GM13976 (cell line): ENCODE measurements at places on chromosomes 6 and 20.

- DNase-seq, result peak; percentile 63
Observed at GRCh38 chr6:44064089-44064947, 62.9 kb downstream of the MRPL14 start.

DNA sequence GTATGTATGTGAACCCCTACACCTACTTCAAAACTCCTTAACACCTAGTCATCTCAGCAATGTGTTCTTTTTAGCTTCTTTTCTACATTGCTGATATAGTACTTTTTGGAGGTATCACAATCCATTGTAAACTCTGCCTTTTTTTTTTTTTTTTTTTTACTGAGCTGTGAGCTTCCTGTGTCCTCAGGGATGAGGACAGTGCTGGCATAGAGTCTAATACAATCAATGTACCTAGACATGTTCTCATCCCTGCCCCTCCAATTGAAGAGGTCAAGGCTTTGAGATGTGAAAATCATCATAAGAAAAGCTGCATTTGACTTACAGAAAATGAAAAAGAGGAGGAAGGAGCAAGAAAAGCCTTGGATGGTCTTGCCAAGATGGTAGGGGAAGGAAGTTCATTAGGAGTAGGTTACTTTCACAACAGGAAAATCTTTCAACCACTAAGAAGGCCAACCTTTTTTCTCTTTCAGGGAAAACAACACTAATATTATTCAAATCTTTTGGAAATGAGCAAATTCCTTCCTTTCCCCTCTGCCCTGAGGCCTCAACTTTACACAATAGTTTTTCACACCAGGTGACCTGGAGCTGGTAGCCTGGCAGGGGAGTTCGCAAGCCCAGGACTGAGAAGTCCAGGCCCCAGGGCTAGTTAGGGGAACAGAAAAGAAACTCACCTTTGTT, 2.8 kb upstream of the JARID2 start:
- no peak for DNase-seq

DNA sequence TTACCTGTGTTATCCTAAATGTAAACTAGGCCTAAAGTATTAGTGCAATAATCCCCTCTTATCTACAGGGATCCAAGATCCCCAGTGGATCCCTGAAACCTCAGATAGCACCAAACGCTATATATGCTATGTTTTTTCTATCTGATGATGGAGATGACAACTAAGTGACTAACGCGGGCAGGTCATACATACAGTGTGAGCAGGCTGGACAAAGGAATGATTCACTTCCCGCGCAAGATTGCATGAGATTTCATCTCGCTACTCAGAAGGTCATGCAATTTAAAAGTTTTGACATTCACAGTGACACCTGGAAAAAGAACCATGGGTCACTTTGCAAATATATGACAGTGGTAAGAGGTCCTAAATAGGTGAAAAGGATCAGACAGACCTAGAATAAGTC, 875.9 kb downstream of the HACE1 start:
- no peak for DNase-seq

GRCh38 chr6:44267252-44267651, 1.9 kb upstream of the NFKBIE start:
- no peak for DNase-seq

GRCh38 chr6:72420409-72420808, 201.5 kb upstream of the KCNQ5 start:
- DNase-seq, result no peak

DNA sequence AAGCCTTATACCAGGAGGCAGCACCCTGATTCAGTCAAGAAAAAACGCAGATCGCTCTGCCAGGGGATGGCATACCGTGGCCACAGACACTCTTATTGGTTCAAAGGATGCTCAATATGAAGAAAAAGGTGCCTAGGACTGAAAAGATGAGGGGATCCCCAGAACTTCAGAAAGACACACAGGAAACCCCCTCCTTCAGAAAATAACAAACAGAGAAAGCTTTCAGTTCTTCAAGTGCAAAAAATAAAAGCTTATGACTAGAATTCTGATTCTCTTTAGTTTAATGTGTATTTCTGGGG, 17.7 kb upstream of the MYB start:
- peak; percentile 46 for DNase-seq

GRCh38 chr6:65780691-65781090, 73.7 kb upstream of the EYS start:
- DNase-seq, result no peak

- no peak for DNase-seq
Observed at GRCh38 chr20:39631557-39631956, 669.4 kb downstream of the DHX35 start.

DNA sequence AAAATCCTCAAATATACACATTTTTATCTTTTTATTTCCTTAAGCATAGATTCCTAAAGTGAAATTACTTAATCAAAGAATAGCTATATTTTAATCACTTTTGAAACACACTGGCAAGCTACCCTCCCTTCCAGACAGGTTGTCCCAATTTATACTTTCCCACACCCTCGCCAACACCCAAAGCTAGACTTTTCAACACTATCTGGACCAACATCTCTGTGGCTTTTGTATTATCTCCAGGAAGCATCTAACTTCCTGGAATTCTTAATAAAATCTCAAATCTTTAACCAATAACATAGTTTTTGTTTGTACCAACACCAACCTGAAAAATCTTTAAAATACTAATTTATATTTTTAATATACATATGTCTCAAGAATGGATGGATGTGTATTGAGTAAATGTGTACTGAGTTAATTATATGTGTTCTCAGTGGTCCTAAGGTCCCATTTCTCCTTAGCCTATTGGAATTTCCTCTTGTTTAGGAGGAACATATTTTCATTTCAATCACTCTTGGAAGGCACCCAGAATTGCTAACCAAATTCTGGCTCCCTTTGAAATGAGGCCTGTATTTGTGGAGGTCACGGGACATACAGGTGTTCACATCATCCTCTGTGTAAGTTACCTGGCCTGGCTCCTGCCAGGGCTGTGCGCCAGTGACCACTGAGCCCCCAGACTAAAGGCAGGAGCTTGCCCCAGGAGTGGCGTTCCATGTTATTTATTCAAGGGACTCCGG, 17.4 kb upstream of the GFOD1 start:
- no peak for DNase-seq

DNA sequence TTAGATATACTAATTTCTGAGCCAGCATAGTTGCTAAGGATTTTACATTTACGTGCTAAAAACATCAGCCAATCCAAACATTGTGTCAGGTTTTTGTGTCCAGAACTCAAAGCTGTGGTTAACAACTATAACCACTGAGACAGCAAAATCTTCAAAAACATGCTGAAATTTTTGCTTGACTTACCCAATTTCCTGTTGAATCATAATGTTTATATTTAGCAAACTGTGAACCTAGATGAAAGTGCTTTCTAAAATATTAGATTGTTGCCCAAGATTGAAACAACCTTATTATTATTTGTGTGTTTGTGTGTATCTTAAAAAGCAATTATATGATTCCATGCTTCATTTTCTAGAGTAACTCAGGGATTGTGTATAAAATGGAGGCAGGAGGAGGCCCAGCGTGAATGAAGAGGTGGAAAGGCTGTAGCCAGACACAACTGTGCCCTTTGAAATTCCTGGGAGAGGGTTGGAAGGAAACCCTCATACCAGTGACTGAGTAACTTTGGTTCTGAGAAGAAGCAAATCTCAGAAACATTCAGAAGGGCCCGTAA, 48.0 kb downstream of the ARMC2 start:
- no peak for DNase-seq

DNA sequence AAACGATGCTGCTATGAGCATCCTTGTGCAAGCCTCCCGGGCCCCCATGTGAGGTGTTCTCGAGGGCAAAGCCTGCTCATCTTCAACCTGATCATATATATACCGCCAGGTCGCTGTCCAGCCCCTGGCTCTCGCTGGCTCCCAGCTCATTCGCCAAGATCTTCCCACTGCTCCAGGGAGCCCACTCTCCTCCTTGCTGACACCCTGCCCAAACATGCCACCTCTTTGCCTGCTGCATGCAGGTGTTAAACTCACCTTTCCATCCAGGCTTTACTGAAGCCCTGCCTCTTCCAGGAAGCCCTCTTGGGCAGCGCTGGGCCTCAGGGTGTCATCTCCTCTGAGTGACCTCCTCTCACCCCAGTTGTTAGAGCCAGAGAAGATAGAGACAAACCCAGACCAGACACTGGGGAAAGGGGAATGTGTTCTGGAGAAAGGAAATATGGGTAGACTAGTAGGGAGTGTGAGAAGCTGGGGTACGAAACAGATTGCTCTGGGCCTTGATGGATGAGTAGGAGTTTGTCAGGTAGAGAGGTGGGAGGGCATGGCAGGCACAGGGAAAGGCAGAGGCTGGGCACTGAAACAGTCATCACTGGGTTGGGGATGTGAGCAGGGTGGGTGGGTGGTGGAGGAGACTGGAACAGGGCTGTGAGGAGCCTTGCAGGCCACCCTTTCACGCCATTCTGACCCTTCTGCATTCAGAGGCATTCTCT, 1.2 kb upstream of the DLGAP4 start:
- no peak for DNase-seq

DNA sequence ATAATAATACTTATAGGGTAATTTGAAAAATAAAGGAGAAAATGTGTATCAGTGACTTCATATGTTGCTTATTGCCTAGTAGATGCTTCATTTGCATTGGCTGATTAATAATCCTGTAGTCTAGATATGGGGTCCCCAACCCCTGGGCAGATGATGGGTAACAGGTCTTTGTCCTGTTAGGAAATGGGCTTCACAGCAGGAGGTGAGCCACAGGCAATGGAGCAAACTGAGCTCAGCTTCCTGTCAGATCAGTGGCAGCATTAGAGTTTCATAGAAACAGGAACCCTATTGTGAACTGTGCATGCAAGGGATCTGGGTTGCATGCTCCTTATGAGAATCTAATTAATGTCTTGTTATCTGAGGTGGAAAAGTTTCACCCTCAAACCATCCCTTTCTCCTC, 1049.5 kb upstream of the EPHA7 start:
- DNase-seq, result no peak

- DNase-seq, result no peak
Observed at GRCh38 chr20:47456952-47457724, 44.5 kb upstream of the NCOA3 start.

DNA sequence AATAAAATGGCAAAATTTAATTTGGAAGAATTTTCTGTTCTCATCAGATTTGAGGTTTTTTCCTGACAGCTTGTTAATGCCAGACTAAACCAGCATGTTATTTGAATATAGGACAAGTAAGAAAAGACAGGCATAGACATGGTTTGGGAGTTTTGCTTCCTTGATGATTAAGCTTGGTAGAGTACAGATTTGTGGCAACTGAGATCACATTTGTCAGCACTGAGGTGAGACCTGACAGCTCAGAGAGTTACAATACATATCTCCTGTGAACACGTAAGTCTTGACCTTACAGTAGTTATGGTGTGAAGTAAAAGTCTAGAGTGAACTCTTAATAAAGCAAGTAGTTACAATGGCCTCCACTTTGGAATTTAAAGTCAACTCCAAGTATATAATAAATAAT, 34.5 kb downstream of the CENPW start:
- DNase-seq, result no peak

DNA sequence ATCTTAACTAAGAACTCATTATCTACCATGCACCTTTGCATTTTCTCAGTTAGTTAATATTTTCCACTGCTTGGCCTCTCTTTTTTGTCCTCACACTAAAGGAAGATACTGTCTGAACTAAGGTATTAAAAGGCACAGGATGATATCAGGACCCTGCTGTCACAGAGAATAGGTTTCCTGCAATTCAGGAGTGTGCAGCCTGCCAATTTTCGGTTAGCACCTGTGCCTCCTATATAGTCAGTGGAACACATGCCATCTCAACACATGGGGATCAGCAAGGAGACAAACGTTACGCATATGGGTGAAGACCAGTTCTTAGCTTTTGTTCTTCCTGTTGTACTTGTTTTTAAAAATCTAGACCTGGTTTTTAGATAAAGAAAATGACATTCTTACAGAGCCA, 71.0 kb downstream of the FUT9 start:
- no peak for DNase-seq

DNA sequence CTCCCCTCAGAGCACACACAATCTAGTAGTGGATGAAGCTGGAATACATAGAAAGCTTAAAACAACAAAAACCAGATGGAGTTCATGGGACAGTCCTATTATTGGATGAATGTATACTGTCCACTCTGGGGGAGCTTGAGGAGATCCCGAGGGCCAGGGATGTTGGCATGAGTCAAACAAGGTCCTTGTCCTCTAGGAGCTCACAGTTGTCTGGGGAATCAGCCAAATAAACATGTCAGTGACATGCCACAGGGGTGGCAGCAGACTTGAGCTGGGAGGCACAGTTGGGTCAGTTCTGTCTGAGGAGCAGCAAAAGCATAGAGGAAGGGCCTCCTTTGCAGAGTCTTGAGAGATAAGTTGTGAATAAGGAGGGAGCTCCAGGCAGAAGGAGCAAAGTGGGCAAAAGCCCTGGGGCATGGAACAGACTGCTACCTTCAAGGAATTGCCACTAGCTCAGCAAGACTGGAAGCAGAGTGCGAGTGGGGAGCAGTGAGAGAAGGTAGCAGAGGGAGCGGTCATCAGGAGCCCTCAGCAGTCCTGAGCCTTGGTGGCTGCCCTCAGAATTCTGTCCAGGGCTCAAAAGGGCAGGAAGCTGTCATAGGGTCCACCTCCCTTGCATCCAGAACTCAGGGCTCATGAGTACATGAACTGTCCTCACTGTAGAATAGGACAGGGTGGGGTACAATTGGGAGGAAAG, 22.1 kb downstream of the L3MBTL1 start:
- no peak for DNase-seq

GRCh38 chr6:25490018-25490801, 161.8 kb upstream of the SCGN start:
- peak; percentile 69 for DNase-seq

DNA sequence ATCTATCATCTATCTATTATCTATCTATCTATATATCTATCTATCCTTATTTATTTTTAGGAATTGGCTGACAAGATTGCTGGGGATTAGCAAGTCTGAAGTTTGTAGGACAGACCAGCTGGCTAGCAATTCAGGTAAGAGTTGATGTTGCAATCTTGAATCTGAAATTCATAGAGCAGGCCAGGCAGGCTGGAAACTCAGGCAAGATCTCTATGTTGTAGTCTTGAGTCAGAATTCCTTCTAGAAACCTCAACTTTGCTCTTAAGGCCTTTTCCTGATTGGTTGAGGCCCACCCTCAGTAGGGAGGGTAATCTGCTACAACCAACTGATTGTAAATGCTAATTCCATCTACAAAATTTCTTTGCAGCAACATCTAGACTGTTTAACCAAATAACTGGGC, 19.2 kb downstream of the MAPK13 start:
- no peak for DNase-seq

DNA sequence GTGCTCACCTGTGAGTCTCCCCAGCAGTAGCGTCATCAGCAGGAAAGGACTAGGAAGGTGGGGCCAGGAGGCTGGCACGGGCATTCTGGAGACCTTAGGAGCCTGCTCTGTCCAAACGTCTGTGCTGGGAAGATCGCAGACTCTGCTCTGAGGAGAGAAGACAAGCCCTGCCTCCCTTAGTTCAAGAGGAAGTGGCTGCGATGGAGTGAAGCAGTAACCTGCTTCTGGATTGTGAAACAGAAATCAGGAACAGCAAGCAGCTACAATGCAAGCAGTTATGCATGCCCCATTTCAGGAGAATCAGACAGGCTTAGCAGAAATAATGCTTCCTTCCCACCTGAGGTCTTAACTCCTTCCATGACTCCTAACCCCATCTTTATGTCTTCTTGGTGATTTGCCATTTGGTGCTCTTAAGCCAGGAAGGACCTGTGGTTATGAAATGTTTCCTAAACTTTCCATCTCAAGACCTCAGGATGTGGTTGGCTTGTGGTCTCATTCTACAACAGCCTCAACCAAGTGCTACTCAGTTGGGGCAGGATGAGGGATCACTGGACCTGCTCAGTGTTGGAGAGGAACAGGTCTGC, at the start of gene SIRPB1:
TSS of gene SIRPB1 (minus strand) at position 149 of the 584 bp plus-strand sequence. CDS start at position 84, 65 bp downstream.
- no peak for DNase-seq

GRCh38 chr6:162488444-162488843, 239.1 kb downstream of the PRKN start:
- DNase-seq, result no peak
